ENCODE measurements at places on chromosomes 4 and X.
A peak's percentile ranks its signal among the peaks of the same experiment; 100 is the strongest.

DNA sequence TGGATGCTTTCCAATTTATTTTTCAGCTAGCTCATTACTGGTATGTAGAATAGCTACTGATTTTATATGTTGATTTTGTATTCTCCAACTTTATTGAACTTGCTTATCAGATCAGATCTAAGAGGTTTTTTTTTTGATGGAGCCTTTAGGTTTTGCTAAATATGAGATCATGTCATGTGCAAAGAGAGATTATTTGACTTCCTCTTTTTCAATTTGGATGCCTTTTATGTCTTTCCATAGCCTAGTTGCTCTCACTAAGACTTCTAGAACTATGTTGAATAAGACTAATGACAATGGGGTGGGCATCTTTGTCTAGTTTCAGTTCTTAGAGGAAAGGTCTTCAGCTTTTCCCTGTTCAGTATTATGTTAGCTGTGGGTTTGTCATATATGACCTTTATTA, 11.7 kb downstream of the MAGEE1 start:
- DNase-seq: no peak

DNA sequence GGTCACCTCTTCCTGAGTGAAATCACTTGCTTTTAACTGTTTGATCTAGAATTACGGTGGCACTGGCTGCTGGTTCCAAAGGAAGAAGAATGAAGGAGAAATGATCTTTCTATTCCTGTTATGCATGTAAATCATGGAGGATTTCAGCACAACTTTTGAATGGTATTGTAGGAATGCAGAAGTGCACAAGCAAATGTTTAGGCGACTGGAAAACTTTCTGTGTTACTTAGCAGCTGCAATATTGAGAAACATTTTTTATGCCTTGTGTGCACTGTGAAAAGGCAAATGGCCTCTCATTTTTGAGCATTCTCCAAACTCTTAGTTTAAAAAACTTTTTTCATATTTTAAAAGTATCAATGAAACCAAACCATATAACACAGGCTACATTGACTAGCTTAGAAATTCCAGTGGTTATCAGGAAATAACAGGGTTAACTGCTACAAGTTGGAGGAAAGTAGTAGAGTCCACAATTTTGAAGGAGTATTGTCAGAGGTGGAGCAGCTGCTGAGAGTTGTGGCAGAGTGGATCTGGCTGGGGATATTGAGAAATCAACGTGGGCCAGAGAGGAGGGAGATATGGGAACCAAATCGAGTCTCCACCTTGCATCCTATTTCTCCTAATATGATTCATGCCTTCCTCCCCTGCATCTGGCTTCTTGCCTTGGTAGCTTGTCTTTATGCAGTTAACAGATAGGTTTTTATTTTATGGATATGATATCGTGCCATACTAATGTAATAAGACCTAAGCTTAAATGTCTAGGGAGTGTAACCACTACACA, 32.0 kb upstream of the FHL1 start:
- DNase-seq: no peak

GRCh38 chrX:130340271-130340670, 552 bp downstream of the SLC25A14 start:
- no peak for DNase-seq

GRCh38 chrX:21305799-21306336, 68.3 kb upstream of the CNKSR2 start:
- no peak for DNase-seq

DNA sequence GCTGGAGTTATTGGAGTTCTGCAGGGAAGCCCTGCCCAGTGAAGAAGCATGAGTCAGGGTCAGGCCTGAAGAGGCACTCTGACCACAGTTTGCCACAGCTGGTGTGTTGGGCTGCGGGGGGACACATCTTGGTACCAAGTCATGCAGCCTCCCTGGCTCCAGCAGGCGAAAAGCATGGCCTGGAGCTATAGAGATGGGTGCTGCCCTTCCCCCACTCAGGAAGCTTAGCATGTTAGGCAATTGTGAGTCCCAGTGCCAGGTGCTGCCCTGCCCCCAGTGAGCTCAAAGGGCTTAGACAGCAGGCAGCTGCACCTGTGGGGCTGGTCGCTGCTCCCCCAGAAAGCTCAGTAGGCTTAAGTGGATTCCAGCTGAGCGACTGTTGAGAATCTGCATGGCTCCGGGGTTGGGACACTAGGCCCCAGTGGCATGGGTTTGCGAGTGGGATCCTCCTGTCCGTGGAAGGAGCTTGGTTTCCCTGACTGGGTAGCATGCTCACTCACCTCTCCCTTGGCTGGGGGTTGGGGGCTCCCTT, 755.5 kb downstream of the GLUD2 start:
- DNase-seq: no peak

DNA sequence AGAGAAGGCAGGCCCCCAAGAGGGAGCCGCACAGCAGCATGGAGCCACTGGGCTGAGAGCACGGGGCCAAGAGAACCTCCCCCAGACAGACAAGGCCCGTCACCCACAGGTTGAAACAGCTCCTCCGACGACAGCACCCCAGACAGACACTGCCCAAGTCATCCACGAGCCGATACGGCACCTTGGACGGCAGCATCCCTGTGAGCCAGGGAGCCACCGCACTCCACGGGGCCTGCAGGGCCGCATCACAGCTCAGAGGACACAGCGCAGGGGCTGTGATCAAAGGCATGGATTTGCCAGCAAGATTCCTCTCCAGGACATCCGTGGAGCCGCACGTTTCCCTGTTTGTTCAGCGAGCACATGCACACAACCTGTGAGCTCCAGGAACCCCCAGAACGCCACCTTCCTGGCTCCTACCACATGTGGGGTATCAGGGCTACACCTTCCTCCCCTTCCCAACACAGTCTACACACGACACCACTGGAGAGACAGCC, 3.9 kb downstream of the CTBP1 start:
- DNase-seq: no peak

- no peak for DNase-seq
Observed at GRCh38 chr4:3775005-3775404, 8.8 kb downstream of the ADRA2C start.

DNA sequence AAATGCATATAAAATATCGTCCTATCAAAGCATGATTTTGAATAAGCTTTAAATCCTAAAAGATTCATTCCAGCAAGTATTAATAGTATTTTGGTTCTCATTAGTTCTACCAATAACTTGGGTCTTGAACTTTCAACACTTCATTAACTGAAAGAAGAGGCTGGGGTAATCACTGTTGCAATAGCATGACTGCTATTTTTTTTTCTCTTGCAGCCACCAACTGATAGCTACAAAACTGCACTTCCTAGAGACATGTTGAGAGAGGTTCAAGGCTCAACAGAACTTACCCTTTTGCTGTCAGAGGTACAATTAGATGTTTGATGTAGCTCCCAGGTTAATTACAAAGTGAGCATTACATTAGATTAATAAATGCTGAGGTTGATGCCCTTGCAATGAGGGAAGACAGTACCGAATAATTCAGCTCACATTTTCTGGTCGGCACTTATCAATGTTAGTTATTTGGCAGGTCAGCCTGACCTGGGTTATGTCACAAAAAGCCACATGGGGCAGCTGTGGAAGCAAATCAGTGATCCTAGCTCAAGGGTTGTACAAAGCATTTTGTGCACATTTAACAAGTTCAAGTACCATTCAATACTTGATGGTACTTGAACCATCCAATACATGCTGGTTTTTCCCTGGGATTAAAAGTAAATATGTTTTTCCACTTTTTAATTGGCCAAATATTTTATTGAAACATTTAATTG, 29.9 kb upstream of the TET2 start:
- no peak for DNase-seq

DNA sequence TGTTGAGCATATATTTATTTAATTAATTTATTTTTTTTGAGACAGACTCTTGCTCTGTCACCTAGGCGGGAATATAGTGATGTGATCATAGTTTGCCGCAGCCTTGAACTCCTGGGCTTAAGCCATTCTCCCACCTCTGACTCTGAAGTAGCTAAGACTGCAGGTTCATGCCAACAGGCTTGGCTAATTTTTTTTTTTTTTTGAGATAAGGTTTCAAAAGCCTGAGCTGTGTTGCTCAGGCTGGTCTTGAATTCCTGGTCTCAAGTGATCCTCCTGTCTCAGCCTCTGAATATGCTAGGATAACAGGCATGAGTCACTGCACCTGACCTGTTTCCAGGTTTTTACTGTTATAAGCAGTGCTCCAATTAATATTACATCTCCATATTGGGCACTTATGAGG, 4.8 kb downstream of the ADD1 start:
- DNase-seq: no peak

- DNase-seq: no peak
Observed at GRCh38 chrX:1576201-1576992, 15.0 kb upstream of the AKAP17A start.

DNA sequence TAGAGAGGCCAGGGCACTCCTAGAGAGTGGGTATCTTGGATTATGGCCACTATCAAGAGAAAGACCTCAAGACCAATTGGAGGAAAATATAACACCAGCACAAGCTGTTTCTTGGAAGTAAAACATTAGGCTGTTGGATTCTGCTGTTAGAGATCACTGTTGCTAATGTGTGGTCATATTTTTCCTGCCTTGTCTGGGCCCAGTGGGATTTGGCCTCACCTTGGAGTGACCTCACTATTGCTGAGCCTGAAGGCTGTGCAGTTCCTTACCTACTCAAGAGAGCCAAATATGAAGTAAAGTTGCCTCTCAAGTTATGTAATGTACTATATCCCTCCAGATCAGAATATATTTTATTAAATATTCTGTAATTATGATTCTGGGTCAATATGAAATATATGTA, 355.4 kb upstream of the CTSO start:
- no peak for DNase-seq

- DNase-seq: no peak
Observed at GRCh38 chrX:9668537-9668936, 97.1 kb downstream of the GPR143 start.

- DNase-seq: no peak
Observed at GRCh38 chrX:9873952-9874351, 87.7 kb downstream of the SHROOM2 start.

- DNase-seq: no peak
Observed at GRCh38 chr4:124429746-124430250, 282.7 kb downstream of the ANKRD50 start.

DNA sequence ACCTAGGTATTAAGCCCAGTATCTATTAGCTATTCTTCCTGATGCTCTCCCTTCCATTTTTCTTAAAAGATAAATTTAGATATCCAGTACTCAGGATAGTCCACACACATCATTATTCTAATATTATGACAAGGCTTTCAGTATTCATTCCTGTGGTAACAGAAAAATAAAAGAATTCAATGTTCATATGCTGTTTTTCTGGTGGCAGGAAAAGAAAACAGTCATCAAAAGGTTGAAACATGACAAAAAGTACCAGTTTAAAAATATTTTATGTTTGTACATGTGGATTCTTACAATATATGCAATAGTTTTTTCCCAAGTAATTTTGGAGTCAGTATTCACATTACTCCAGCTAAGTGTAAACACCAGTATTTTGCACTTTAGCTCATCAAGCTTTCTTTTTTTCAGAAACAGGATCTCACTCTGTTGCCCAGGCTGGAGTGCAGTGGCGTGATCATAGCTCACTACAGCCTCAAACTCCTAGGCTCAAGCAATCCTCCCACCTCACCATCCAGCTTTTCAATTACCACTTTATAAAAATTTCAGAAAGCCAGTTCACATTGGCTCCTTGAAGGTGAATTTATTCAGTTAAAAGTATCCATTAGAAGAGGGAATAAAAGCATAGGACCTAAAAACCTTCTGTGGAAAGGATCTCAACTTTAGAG, 2.3 kb downstream of the APBB2 start:
- DNase-seq: no peak

DNA sequence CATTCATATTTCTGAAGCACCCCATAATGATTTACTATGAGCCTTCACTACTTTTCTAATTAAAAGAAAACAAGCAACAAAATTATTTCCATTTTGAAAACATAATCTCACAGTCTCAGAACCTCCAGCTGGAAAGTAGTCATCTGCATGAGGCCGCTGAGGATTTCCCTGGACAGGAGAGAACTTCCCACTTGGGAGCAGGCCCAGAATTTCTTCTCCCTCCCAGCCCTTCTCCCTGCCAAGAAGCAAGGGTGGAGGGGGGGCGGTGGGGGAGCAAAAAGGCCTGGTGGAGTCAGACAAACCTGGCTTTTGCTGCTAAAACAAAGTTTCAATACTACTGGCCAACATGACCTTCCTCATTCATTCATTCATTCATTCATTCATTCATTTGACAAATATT, 167.3 kb downstream of the PJA1 start:
- DNase-seq: no peak

- peak; percentile 77 for DNase-seq
Observed at GRCh38 chr4:176789955-176790354, 2.8 kb downstream of the VEGFC start.

- DNase-seq: no peak
Observed at GRCh38 chr4:3836756-3837601, 70.8 kb downstream of the ADRA2C start.

DNA sequence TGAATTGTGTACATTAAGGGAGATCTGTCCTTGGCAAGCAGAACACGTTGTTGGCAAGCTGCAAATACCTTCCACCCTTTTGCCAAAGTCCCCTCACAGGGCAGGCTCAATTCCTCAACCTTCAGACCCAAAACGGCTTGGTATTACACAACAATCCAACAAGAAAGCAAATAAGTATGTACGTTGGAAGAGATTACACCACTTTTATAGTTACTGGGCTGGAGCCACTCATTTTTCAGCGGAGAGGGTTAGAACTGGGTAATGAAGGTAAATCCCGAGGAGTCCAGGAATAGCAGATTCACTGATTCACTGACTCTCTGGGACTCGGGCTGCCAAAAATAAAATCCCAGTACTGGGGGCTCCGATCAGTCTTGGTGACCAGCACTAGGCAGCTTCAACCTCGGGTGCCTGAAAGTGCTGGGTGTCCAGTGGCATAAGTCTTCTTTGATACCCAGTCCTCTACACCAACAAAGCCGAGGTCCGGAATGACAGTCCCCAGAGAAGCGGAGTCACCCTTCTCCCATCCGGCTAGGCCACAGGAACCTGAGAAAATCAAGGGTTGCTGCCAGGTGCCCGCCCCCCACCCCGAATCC, 587 bp downstream of the TIMM8A start:
- no peak for DNase-seq

GRCh38 chr4:7021930-7022664, 21.1 kb upstream of the TADA2B start:
- no peak for DNase-seq

- no peak for DNase-seq
Observed at GRCh38 chr4:189374176-189374575, 566.5 kb upstream of the FRG1 start.

- DNase-seq: no peak
Observed at GRCh38 chrX:116757491-116757890, 294.7 kb upstream of the CT83 start.

DNA sequence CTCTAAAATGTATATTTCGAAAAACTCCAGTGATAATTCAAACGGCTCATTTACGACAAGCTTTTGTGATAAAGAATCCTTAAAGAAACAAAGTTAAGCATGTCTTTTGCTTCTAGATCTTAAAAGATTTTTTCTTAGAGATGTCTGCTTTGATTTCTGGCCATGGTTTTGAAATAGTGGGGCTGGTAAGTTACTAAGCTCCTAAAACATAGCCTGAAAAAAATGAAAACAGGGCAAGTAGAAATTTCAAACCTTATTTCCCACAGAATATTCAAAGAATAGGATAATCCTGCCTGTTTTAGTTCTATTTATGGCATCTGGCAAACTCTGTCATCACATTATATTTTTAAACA, 318.3 kb downstream of the ARHGAP24 start:
- no peak for DNase-seq
